ENCODE measurements at places on chromosomes 1 and 21.

GRCh38 chr1:236913371-236914037 is 90.7 kb downstream of the MT1HL1 start:
- no peak for DNase-seq

DNA sequence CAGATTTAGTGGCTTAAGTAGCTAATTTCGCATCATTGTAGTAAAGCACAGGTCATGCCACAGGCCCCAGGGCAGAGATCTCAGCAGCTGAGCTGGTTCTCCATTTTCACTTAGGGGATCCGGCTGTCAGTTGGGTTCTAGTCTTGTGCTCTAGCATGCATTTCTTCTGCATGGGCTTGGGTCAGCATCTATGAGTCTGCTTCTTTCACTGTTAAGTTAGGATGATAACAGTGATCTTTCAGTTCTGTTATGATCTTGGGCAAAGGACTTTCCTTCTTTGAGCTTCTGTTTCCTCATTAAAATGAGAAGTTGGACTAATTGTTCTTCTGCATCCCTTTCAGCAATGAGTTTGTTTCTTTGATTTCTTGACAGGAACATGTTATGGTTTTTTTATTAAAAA is 123.6 kb upstream of the DNAH14 start:
- DNase-seq: no peak

DNA sequence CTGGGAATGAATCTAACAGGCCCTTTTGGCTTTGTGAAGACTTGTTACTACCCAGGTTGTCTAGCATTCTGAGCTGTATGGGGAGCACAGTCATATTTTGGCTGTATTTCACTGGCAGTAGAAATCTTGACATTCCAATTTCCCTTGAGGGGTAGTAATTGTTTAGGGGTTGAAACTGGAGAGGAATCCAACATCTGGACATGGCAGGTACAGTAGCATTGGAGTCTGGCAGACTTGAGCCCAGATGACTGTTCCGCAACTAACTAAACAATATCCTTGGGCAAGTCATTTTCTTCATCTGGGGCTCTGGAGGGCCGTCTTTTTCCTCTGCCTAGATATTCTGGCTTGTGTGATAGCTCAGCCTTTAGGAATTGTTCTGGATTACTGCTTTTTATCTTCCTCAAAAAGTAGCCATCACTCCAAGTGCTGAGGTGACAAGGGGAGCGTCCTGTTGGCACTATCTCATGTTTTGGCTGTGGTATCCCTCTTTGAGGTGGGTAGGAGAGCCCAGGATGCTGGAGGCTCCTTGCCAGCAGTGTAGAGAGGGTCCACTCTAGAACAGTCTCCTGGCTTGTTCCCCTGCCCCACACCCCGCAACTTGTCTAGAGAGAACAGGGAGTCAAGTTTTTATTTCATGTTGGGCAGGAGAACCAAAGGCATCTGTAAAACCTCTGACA is 22.7 kb upstream of the NBL1 start:
- no peak for DNase-seq

- DNase-seq: no peak
Measured at GRCh38 chr21:30194701-30195299, 21.1 kb downstream of the CLDN8 start.

GRCh38 chr1:19128968-19129514 is 81.0 kb downstream of the UBR4 start:
- no peak for DNase-seq

GRCh38 chr21:23496729-23497128 is 2110.6 kb downstream of the MRPL39 start:
- DNase-seq: no peak

DNA sequence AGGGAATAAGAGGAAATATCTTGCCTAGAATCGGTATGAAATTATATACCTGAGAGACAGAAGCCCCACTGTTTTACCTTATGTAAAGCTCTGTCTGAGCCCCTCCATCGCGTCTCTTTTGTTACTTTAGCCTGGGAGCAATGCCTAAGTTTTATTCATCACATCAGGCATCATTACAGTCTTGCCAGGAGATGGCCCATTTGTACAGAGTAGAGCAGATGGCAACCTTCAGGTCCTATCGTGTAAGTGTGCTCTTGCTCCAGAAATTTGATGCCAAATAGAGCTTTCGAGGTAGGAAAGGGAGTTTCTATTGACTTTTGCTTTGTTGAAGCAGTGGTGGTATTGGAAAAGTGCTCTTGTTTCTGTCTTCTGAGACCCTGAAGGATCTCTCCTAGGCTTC is 24.9 kb downstream of the CFAP126 start:
- no peak for DNase-seq

All from NCI-H2107 (cell line).